ENCODE measurements at places on chromosomes 12 and 14. TPM values are rescaled to one million over a fixed set of nuclear protein-coding genes. Genes with fewer than 3 reads are reported as not detected.
A peak's percentile ranks its signal among the peaks of the same experiment; 100 is the strongest.

SEL1L gene
- 87.8 TPM for total RNA-seq

COCH gene
- 7.3 TPM for total RNA-seq

DHRS2 gene
- 1,842 TPM for total RNA-seq

CLEC4A gene
- total RNA-seq, result 2.1 TPM

LRP1-AS gene
- total RNA-seq, result not detected

ALDH1L2 gene
- total RNA-seq, result 19.1 TPM

- DNase-seq, result no peak
These were observed 54.4 kb downstream of the SLC38A4 start for GRCh38 chr12:46771268-46771827.

- no peak for DNase-seq
These were observed 1.5 kb upstream of the HSP90B1 start for GRCh38 chr12:103928682-103929045.

GRCh38 chr12:52872644-52873389 is 24.0 kb upstream of the KRT78 start:
- no peak for DNase-seq

- no peak for DNase-seq
These were observed 58.4 kb downstream of the SPTSSA start for GRCh38 chr14:34403646-34404045.

DNA sequence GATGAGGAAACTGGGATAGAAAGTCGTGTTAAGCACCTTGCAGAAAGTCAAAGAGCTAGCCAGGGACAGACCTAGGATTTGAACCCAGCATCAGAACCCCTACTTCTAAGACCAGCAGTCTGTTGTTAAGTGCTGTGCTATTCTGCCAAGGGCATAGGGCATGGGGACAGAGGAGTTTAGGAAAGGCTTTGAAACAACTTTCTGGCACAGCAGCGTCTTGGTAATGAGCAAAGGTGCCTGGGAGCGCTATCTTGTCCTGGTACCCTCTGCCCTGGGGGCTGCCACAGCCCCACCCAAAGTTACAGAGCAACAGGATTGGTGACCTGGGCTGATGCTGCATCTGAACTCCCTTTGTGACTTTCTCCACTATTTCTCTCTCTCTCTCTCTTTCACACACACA is 1108.1 kb downstream of the BCL11B start:
- DNase-seq, result no peak

DNA sequence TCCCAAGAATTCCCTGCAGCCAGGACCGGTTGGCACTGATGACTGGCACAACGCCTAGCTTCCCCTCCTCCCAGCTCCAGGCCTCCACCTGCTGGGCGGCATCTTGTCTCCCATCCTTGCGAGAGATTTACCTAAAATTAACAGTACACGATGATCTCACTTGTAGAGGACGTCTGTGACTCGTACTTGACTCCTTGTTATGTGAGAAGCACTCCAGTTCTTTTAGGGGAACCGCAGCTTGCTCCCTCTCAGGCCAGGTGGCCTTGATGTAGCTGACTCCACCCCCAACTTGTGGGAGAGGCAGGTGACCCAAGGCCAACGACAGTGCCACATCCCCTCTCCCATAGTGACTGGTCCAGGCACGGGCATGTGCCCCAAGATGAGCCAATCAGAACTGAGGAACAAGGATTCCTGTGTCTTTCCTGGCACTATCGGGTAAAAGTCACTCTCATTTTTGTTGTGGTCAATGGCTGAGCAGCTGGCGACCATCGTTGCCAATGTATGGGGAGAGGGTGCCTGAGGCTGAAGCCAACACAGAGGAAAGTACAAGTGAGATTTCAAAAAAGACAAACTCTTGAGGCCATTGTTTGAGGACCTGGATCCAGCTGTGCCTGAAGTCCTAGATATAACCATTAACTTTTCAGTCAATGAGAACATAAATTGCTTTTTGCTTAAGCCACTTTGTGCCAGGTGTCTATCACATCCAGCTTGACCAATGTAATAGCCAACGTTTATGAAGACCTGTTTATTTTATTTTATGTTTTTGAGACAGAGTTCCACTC is 208.7 kb downstream of the RBM19 start:
- no peak for DNase-seq

DNA sequence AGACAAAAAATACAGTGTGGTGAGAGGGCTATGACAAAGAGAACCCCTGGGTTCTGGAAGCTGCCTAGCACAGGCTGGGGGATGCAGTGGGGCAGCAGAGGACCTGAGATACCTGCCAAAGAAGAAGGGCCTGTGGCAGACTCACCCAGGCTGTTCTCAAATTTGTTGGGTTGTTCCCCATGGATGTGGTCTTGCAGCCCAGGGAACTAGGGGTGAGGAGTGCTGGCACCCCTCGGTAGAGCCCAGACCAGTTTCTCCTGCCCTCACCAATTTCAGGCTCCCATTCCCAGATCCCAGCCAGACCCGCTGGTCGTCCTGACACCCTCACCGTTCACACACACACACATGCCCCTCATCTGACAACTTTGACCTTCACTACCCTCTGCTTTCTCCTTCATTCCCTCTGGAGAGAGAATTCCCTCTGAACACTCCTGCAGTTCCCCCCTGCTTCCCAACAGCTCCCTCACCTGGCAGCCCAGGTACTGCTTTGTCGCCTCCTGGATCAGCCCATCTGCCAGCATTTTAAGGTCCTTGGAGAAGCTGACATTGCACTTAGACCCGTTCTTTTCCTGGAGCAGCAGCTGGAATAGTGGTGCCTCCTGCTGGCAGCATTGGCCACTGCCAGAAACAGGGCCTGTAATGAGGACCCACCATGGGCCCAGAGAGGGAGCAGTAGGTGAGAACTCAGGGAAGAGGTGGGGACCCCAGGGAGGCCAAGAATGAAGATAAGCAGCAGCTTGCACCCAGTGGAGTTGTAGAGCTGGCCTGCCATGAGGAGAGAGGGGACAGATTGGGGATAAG is 5.9 kb upstream of the GDF11 start:
- no peak for DNase-seq

DNA sequence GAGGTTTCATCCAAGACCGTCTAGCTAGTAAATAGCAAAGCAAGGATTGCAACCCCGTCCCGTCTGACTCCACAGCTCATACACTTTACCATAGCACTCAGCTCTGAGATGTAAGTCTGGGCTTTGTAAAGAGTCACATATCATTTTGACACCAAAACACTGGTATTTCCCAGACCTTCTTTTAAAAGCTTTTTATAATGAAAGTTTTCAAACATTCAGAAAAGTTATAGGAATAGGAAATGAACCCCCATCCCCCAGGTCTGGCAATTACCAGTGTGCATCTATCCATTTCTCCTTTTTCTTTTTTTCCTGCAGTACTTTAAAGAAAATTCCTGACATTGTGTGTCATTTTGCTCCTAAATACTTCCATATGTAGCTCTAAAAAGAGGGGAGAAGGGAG is 183.6 kb upstream of the CCND2 start:
- no peak for DNase-seq

DNA sequence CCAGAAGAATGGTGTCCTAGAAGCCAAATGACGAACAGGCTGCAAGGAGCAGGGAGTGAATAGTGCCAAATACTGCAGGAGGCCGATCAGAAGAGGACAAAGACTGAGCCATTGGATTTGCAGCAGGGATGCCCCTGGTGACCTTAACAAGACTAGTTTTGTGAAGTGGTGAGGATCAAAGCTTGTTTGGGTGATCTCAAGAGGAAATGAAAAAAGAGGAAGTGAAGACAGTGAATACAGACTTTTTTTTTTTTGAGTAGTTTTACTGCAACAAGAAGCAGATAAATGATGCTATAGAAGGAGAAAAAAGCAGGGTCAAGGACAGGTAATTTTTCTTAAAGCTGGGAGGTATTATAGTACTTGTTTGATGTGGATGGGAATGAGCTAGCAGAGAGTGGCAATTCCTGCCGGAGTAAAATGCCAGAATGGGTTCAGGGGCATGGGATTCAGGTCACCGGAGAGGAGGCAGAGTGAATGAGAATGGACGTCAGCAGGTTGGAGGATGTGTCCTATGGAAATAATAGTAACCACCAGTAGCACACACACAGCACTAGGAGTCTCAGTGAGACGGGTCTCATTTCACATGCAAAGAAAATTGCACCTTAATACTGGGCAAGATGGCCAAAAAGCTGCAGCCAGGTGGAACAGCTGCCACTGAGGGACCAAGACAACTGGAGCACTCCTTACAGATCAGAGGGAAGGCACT is 345.8 kb upstream of the CCDC196 start:
- no peak for DNase-seq

- peak; percentile 15 for DNase-seq
These were observed 411.1 kb downstream of the TMEM121 start for GRCh38 chr14:105937253-105938054.

DNA sequence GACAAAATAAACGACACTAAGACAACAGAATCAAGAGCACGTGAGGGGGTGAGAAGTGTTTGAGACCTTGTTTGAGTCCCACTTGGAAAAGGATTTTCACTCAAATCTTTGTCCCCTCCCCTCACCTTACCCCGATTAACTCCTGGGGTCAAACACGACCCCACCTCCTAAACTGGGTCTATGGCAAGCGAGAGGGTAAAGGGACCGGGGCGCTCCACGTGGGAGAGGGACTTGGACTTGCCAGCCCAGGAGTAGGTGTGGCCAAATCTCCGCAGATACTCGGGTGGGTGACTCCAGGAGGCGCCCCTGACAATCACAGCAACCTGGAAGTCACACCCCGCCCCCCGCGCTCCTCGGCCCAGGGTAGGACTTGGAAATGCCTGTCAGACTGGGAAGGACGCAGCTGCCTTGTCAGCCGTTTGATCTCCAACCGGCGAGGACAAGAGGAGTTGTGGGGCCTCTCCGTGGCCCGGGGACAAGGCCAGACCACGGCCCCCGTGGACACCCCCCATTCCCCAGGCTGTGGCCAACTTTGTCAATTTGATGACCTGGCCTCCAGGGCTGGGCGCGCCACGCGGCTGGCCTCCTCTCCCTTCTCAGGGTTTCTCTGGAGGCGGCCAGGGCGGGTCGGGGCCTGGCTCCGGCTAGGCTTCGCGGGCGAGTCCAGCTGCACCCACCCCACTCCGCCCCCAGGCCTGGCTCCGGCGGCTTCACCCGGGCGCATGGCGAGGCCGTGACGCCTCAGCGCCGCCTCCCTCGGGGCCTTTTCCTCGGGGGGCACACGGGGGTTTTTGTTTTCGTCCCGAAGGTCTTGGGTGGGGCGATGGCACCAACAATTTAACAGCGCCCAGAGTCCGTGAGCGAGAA is 1.1 kb upstream of the BCL11B start:
- peak; percentile 68 for DNase-seq

GRCh38 chr12:51323966-51324895 is at the start of gene BIN2:
TSS of gene BIN2 (minus strand) at chr12:51324174. CDS start at chr12:51324102, 72 bp downstream.
- peak; percentile 49 for DNase-seq

DNA sequence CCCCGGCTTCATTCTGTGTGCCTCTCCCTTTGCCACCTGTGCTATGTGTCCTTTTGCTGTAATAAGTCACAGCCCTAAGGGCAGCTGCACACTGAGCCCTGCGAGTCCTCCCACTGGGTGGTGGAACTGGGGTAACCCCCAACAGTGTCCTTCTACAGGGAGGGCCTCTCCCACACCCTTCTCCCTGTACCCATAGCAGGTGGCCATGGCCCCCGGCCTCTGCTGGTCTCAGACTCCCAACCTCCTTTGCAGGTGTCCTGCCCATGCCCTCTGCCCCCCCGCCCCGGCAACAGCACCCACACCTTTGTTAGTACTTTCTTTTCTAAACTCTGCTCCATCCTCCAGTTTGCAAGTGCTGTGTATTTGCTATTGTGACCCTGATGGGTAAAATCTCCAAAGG is 171.8 kb downstream of the PIWIL1 start:
- no peak for DNase-seq

- DNase-seq, result peak; percentile 36
These were observed 25.5 kb downstream of the ZFYVE21 start for GRCh38 chr14:103740991-103741689.

DNA sequence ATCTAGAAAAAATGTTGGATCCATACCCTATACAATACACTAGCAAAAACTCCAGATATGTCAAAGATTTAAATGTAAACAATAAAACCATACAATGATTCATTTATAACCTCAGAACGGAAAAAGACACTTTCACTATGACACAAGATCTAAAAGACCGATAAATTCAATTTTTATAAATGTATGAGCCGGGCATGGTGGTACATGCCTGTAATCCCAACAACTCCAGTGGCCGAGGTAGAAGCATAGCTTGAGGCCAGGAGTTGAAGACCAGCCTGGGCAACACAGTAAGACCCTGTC is 2.5 kb upstream of the SOS2 start:
- no peak for DNase-seq

DNA sequence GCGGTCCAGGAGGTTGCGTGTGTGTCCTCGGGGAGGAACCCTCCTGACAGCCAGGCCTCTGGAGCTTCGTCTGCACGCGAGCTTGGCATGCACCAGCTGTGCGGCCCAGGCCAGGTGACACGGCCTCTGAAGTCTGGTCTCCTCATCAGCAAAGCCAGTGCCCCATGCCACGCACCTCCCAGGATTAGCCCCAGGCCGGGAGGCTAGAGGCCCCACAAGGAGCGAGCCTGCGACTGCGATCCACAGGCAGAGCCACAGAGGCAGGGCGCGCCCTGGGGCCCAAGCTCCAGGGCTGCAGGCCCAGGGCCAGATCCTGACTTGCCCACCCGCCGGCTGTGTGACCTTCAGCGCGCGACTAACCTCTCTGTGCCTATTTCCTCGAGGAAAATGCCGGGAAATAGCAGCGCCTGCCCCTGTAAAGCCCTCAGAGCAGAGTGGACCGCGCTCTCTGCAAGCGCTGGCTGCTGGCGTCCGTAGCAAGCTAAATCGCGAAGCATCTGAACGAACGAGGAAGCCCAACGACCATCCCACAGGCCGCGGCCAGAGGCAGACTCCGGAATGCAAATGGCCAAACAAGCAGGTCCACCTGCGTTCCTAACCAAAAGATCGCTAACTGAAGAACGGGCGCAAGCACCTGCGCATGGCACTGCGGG is 492 bp upstream of the BTBD6 start:
- DNase-seq, result no peak

All from ureter (tissue), 1 donor.